Activated naive CD4-positive, alpha-beta T cell treated with anti-CD3 and anti-CD28 coated beads, Interleukin-2, amount 10 ng/mL, durations not matched to agents 7 days and 5 days (primary cell): ENCODE measurements at places on chromosomes 12 and 14.
A peak's percentile ranks its signal among the peaks of the same experiment; 100 is the strongest.

DNA sequence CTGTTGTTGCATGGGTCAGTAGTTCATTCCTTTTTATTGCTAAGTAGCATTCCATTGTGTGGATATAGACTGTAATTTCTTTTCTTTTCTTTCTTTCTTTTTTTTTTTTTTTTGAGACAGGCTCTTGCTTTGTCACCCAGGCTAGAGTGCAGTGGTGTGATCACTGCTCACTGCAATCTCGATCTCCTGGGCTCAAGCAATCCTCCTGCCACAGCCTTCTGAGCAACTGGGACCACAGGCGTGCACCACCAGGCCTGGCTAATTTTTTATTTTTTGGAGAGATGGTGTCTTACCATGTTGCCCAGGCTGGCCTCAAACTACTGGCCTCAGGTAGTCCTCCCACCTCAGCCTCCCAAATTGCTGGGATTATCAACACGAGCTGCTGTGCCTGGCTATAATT lies 5.2 kb downstream of the ATP6V0A2 start:
- no peak for DNase-seq

- no peak for DNase-seq
These were observed 115.5 kb downstream of the DHRS2 start for GRCh38 chr14:23751616-23752015.

DNA sequence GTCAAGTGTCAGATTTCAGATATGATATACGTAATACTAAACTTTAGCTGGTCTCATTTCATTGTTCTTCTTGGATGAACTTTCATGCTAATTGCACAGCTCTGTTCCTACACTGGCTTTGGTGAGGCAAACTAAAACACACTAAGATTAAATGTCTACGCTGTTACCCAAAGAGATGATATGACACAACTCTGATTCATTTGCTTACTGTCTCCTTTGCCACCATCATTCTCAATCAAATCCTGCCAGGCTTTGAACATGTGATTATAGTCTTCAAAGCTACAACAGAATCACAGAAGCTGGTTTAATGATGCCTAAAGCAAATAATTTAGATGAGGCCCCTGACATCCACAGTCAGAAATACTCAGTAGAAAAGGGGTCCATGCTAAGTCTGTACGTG lies 37.7 kb downstream of the MDGA2 start:
- DNase-seq, result no peak

DNA sequence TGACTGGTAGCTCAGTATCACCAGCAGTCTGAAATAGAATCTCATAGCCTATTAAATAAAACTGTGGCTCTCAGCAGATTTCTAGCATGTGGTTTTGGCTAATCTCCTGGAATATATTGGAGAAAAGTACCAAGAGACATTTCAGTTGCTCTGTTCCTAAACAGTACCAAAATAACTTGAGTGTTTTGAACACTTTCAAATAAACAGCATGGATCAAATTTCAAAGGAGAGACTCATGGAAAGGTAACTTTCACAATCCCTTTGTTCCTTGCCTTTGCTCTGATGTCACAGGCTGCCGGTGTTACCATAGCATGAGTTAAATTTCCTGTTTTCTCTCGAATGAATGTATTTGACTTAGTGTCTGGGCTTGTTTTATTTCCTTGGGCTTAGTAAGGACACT lies 3.4 kb downstream of the ARG2 start:
- no peak for DNase-seq

- no peak for DNase-seq
These were observed 21.3 kb downstream of the DTX1 start for GRCh38 chr12:113077859-113078255.

GRCh38 chr12:16027002-16027401 lies 115.9 kb downstream of the DERA start:
- no peak for DNase-seq

GRCh38 chr14:68788996-68789820 lies 3.7 kb downstream of the ZFP36L1 start:
- peak; percentile 93 for DNase-seq

DNA sequence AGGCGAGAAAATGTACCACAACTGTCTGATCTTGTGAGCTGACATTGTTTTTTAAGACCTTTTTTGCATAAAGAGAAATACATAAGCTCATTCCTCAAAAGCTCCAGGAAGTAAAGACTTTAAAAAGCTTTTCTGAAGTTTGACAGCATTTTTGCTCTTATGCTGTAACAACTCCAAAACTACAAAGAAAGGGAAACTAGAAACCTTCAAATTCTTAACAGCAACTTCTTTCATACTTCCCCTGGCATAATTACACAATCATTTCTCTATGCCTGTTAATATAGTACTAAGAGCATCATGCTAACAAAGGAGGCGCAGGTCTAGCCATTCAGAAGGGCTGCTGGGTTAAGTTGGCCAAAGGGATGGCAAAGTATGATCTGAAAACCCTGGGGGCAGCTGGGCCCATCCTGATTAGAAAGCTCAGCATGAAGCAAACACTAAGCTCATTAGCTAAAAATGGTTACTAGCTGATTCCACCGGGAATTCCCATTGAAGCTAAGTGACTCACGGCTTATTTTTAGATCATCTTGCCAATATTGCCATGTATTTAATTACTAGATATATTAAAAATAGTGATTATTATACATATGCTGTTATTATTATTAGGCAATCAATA lies 26.1 kb upstream of the ANP32D start:
- DNase-seq, result no peak

DNA sequence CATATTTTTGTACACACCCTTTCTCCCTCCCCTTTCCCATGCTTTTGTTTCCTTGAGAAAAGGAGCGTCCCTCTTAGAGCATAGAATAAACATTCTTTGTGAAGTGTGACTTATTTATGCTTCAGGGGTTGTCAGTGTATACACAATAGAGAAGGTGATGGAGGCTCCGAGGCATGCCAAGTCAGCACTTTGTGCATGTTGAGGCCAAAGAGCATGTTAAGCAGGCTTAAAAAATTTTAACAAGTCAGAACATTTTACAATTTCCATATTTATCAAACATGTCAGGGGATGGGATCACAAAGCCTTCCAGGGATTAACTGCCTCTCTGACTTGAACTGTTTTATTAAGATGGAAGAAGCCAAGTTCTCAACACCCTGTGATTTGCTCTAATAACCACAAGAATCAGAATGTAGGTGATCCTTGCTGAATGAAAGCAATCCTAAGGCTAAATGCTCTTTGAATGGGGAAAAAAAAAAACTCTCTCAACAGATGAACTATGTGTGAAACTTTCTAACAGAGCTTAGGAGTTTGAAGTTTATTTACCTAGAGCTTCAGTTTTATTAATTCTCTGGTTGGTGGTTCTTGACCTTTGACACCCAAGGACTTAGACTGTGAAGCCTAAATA lies 223.1 kb downstream of the RAD51B start:
- DNase-seq, result no peak

DNA sequence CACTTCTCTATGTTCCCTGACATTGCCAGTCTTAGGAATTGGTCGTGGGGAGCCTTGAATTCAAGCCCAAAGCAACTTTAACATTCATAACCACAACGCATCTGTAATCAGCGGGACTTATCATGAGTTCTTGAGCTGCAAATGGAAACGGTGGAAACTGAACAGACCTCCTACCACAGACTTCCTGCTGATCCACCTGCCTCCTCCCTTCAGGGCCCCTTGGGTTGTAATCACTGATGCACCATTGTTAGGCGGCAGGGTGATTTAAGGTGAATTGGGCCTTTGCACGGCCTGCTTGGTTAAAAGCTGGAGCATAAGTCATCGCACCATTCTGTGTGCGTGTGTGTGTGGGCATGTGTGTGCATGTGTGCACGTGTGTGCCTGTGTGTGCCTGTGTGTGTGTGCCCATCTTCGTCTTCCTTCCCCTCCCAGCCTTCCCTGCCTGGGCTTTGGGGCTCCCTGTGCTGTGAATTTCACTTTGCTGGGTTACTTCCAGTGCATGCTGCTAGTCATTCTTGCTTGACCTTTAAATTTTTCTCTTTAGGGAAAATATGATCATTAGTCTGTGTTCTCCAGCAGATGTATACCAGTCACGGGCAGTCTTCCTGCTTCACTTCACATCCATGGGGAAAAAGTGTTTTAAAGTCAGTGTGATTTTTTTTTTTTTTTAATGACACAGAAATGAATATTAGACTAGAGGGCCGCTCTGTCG lies 29.1 kb downstream of the CHST11 start:
- DNase-seq, result peak; percentile 74

DNA sequence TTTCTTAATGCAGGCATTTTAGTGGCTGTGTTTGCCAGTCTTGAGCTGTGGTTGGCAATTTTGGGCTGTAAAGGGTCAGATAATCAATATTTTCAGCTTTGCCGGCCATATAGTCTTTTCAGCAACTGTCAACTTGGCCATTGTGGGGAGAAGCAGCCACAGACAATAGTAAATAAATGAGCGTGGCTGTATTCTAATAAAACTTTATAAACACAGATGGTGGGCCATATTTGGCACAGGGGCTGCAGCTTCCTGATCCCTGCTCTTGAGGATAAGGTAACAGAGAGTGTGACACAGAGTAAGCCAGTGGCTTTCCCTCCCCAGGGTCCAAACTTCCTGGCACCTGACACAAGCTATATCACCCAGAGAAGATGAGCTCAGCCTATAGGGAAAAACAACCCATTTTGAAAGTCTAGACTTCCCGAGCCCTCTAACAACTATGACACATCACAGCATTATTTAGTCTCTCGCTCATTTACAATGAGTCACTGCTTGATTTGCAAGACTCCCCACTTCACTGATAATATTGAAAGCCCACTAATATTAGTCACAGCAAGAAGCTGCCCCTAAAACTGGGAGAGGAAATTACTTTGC lies 163.1 kb upstream of the TMPO start:
- DNase-seq, result no peak

- DNase-seq, result no peak
These were observed 103.7 kb downstream of the ERGIC2 start for GRCh38 chr12:29277231-29277630.

DNA sequence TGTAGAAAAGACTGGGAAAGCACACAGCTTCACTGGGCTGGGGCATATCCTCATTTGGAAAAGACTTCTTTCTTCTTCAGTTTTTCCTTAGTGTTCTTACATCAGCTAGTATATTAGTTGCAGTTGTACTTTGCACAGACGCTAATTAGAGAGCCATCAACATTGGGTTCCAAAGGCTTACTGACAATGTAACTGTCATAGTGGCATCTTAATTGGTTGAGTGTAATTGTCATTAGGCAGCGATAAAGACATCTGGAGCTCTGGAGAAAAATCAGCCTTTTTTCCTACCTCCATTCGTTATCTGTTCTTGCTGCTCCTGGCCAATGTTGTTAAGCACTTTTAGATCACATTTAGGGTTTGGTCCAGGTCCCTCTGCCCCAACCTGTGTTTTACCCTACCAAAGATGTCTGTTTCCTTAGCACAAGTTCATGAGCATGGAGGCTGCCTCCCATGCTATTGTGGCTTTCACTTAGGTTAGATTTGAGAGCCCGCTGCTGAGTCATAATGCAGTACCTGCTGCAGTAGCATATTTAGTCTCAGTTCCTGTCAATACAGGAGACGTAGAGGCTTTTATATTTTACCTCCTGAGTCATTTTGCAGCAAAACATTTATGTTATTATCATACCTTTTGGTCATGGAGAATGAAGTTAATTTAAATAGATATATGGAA lies 49.2 kb downstream of the FBXW8 start:
- peak; percentile 67 for DNase-seq

DNA sequence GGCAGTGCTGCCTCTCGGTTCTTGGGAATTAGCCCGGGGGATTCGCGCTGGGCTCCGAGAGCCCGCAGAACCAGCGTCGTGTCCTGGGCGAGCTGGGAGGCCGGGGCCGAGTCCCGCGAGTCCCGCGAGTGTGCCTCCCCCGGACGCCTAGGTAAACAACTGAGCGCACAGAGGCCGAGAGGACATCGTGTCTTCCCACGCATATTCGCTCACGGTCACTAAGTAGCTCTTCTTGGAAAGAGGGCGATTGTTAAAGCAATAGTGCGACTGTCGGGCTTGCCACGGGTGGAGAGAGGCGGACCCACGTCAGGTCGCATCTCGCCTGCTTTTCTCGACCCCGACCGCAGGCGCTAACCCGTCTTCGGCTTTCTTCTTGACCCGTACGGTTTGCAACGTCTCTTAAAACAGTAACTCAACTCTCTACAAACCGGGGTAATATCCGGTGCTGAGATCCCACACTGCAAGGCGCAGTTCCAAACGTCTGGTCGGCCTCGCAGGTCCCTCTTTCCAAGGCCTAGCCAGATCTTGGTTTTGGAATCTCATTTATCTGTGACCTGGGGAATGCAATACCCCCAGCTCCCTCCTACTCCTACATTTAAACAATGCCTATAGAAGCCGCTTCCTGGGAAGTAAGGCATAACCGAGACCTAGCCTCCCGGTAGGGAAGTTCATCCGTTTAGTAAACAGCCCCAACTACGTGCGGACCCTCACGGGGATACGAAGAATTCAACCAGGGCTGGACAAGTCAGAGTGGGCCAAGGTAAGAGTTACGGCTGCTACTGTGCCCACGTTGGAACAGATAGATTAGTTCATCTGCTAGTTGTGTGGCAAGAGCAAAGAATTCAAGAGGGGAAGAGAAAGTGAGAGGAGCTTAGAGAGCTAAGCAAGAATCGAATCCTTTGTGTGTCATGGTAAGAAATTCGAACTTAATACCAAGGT lies 736 bp upstream of the PHLDA1 start:
- no peak for DNase-seq

DNA sequence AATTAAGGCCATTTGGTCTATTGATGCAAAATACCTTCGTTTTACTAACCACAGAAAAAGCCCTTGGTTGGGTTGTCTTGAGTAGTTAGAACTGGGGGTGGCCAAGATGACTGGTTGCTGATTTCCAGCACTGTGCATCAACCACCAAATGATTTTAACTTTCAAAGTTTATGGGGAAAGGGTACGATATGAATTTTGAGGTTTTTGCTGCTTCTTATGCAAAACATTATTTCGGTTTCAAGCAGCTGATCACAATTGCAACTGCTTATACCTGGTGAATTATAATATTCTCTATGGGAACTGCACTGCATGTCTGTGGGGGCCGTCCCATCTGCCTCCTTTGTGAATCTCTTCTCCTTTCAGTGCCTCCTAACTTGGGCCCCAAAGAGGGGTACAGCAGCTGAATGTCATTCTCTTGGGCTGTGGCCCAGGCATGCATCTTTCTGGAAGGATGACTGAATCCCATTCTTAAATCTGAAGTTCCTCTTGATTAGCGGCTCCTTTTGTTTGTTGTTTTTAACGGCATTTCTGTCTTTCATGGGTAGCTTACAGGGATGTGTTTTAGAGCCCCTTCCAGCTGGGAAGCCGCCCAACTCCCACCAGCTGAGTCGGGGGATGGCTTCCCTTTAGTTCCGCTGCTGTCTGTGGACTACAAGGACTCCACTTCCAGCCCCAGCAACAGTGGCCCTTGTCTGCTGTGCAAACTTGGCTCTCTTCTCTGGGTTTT lies 479.8 kb downstream of the ZFP36L1 start:
- DNase-seq, result no peak

DNA sequence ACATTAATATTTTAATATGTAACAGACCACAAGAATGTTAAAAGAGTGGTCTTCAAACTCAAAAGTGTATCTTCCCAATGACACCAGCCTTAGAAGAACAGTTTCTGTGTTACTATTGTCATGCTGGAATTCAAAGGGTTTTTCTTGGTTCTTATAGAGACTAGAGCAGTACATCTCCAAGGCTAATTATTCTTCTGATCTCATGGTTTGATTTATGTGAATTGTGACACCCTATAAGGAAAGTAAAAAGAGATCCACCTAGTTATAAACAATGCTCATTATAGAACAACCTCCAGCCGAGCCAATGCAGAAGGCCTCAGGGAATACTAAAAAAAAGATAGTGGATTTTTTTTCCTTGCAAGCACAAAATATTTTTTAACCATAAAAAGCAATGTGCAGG lies 65.5 kb downstream of the PTPRO start:
- DNase-seq, result no peak
